Activated effector memory CD4-positive, alpha-beta T cell treated with Interleukin-2 at 50 U/mL for 16 hours (primary cell): ENCODE measurements at places on chromosomes 3 and 15.

DNA sequence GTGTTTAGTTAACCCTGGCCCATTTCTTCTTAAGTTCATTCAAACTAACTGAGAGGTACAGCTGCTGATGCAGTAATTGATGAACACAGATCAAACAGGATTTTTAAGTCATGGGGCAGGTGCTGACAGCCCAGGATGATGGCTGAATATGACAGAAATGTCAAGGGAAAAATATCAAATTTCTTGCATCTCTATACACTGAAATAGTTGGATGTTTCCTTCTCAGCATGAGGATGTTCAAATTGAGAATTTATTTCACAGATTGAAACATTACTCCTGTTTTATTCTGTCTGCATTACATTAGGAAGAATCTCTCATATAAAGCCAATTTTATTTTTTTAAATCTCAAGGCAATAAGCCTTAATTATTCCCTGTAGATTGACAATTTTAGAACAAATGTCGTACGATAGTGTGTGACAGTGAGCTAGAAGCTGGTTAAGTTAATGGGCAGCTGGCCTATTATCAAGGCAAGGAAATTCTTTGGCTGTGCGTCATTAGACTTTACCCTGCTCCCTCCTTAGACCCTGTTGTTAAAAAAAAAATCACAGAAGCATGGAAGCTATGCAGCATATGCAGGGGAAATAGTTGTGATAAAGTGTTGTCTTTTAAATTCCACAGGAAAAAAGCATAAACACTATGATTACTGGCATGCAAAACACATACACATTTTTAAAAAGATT is 183.8 kb upstream of the KCNMB2 start:
- no peak for DNase-seq

DNA sequence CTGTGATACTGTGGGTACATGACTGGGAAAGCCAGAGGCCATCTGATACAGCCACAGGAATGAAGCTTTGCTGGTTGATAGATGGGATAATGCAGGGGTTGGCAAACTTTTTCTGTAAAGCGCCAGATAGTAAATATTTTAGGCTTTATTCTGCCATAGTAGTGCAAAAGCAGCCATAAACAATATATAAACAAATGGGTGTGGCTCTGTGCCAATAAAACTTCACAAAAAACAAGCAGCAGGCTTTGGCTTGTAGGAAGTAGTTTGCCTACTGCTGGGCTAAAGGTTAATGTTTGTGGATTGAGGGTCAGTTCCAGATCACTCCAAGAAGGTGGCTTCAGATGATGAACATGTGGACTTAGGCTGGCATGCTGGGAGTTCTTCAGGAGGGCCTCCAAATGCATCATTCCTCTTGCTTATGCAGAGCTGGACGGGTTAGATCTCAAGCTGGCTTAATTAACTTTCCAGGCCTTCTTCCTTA is 305.7 kb downstream of the RPLP1 start:
- DNase-seq, result no peak

DNA sequence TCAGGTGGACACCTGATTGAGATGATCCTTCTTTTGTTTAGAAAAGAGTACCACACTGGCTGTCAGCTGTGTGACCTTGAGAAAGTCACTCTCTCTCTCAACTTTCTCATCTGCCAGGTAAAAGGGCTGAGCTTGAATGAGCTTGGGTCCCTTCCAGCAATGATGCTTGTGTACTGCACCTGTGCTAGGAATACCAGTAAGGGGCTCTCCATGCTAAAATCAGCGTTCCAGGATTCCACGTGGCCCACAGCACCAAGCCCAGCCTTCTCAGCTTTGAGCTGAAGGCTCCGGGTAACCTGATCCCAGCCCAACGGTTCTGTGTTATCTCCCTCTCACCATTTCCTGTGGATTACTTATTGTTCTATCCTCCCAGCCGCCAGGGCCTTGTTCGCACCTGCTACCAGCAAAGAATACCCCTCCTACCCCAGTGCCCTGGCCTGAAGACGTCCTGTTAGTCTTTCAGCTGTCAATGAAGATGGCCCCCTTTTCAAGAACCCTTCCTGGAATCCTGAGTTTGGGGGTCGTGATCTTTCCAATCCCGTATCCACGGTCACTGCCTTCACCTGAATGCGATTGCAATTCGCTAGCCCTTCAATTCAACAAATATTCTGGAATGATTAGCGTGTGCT is 54.2 kb upstream of the CGNL1 start:
- no peak for DNase-seq

GRCh38 chr3:12356996-12357395 is 68.1 kb downstream of the PPARG start:
- DNase-seq, result no peak

- DNase-seq, result no peak
These were observed 978 bp downstream of the KCNMB2 start for GRCh38 chr3:178537122-178537705.
